ENCODE measurements at places on chromosomes 3 and 15.

DNA sequence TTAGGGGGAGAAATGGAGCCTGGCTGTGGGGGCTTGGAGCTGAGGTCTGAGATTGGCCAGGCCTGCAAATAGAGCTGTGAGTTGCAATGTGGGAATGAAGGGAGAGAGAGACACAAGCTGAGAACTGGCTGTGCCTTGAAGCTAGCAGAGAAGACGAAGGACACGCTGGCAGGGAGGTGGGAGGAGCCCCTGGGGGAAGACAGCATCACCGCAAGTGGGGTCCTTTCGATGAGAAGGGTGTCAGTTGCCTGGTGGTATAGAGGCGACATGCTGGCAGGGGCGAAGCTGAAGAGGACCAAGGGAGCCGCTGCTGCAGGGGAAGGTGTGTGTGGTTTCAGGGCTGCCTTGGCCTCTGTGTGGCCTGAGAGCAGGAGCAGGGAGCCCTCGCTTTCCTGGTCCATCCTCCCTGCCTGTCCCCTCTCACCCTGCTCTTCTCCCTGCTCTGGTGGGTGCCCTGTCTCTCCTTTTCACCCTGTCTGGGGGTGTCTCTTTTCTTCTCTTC is 5.5 kb downstream of the RHCG start:
- DNase-seq: no peak

DNA sequence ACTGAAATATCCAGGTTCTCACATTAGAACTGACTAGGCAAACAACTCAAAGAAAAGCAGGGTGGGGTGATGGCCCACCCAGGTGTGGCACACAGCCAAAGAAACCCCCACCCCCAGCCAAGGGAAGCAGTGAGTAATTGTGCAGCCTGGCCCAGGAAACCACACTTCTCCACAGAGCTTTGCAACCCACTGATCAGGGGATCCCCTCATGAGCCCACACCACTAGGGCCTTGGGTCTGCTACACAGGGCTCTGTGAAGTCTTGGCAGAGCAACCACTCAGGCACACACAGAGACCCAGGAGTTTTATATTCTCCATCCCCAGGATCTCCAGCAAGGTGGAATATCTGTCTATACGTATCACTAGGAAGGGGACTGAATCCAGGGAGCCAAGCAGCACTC is 22.2 kb upstream of the TRIM42 start:
- DNase-seq: no peak

DNA sequence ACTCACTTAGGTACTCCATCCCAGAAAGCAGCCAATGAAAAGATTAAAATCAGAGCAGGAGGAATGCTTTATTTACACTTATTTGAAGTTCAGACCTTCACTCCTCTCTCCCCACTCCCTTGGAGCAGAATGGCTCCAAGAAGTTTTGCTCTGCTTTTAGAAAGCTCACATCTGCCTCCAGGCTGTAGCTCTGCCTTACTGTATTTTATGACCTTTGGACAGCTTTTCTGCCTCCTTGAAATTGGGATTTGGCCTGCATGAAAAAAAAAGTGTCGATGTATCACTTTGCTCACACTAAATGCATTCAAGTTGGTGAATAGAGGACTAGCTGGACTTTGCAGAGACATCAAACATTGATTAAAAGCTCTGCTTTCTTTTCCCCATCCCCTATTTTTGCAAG is 95.3 kb downstream of the SLC9A9 start:
- DNase-seq: no peak

GRCh38 chr3:124985349-124985748 is 50.8 kb upstream of the MUC13 start:
- DNase-seq: no peak

DNA sequence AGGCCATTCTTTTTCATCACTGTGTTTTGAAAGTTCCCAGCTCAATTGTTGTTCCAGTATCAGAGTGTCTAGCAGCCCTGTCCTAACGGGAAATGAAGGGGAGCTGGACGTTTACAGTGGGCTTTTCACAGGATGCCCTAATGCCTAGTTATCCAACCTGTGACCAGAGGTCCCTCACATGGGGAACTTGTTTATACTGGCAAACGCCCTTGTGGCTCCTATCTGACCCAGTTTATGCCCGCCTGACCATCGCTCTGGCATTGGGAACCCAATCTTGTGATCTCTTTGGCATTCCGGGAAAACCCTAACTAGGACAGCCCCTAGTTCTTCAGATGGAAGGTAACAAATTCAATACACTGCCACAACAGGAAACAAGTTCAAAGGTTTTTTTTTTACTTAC is 14.5 kb upstream of the MYRIP start:
- DNase-seq: no peak

DNA sequence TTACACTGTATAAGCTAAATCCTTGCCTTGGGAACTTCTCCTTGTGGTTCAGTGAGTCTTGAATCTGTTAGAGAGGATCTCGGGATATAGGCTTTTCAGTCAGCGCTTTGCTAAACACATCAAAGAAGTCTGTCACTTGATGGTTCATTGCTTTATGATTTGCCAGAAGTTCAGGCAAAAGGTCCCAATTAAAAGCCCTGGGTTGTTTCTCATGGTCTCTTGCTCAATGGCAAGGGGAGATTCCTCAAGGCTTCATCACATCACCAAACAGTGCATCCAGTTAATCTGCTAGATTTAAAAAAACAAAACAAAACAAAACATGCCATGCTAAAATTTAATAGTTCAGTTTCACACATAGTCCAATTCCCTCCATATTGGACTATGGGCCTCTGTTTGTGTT is 114.8 kb downstream of the FILIP1L start:
- DNase-seq: no peak

DNA sequence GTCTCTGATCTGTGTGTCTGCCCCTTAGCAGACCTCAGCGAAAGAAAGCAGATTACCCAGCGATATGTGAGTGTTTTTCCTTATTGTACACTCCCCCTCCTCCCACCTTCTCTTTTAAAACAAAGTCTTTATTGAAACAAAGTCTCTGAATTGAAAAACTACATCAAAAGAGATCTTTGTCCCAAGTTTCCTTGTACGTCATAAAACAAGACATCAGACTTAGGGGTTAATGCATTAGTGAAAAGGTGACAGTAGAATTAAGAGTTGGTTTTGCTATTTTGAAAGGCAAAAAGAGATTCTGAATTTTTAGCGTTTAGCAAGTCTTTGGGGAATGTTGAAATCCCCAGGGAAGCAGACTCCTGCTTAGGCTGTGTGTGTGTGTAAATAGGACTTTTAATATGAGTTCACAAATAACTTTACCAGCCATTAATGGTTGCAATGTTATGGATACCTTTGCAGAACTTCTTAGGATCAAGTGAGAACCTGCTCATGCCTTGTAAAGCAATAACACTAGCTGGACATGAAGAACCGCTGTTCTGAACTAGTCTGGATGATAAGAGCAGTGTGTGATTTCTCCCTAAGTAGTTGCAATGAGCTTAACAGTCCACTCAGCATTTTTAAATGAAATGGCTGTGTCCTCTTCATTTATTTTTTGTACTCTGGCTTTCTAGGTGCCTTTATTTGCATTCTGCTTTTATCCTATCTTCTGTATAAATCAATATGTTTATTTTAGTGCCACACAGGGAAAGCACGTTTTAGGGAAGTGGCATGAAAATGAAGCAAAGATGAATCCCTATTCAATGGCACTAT is 136.6 kb downstream of the MCTP2 start:
- no peak for DNase-seq

- DNase-seq: no peak
These were observed 75.7 kb downstream of the GAP43 start for GRCh38 chr3:115698851-115699591.

DNA sequence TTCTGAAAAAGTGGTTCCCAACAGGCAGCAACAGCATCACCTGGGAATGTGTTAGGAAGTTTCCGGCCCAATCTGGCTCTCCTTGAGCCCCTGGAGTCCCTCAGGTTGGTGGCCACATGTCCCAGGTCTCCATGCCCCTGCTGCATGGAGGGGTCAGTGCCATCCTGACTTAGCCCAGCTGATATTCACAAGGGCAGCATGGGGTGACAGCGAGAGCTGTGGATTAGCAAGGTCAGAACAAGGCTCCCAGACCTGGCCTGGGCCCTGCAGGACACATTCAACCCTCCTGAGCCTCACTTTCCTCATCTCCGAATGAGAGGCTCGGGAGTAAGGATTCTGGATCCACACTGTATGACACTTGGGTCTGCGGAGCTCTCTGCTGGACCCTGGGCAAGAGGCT is 243.8 kb upstream of the TLE3 start:
- no peak for DNase-seq

GRCh38 chr15:49424954-49425353 is 1.9 kb downstream of the FGF7 start:
- no peak for DNase-seq

- DNase-seq: no peak
These were observed 21.7 kb downstream of the EEFSEC start for GRCh38 chr3:128174675-128175590.

- no peak for DNase-seq
These were observed 65.1 kb downstream of the NEK11 start for GRCh38 chr3:131091768-131092167.

GRCh38 chr3:71350998-71351397 is 232.5 kb downstream of the FOXP1 start:
- DNase-seq: no peak

DNA sequence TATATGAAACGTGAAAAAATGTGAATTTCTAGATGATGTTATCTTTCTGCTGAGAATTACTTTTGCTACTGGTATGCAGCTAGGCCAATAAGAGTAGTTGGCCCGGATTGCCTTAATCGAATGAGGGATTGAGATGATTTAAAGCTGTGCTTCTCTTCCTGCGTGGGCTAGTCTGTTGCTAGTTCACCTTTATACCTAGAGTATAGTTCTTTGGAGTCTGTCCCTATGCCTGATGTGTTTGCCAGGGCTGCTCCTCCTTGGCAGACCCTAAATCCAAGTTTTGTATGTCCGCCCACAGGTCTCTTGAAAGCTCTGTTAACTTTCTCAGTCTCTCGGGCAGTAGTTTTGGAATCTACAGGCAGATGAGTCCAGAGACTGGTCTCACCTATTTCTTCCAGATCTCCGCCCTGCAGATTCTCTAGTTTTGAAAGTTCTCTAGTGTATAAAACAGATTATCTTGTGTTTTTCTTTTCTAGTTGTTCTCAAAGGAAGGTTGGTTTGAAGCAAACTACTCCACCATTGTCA is 64.9 kb downstream of the MEF2A start:
- no peak for DNase-seq

GRCh38 chr3:21888656-21889055 is 137.6 kb upstream of the ZNF385D start:
- no peak for DNase-seq
